Thoracic aorta (tissue), 2 donors: ENCODE measurements at places on chromosomes 13 and 19. TPM values are rescaled to one million over a fixed set of nuclear protein-coding genes. Genes with fewer than 3 reads are reported as not detected.

EPSTI1 gene
- total RNA-seq: 7.9 TPM

CRX gene
- total RNA-seq: not detected

- DNase-seq: no peak
Observed at GRCh38 chr13:113625965-113626721, 31.9 kb downstream of the ATP4B start.

GPR12 gene
- not detected for total RNA-seq

SH2D3A gene
- total RNA-seq: 7.1 TPM

- DNase-seq: no peak
Observed at GRCh38 chr19:37303591-37304171, 67.2 kb upstream of the ZNF527 start.

DNA sequence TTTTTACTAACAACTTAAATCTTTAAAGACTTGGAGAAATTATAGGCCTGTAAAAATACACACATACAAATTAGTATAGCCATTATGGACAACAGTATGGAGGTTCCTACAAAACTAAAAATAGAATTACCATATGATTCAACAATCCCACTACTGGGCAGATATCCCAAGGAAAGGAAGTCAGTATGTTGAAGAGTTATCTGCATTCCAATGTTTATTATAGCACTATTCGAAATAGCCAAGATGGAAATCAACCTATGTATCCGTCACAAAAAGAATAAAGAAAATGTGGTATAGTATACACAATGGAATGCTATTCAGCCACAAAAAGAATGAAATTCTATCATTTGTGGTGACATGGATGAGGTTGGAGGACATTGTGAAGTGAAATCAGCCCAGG is 37.2 kb downstream of the SLITRK1 start:
- no peak for DNase-seq

DNA sequence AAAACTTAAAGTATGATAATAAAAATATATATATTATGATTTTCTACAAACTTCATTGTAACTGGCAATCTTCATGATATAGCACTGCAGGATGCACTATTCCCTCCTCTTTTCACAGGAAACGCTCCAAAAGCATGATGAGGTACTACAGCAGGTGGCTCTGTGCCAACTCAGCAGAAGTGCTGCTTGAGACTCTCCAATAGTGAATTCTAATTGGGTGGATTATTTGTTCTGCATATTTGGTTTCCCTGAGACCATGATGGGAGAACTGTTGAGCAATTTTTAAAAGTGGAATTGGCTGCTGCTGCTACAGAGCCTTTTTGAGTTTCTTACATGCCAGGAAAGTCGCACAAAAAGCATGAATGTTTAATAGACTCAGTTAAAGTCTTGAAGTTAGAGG is 1782.4 kb upstream of the PCDH20 start:
- DNase-seq: no peak

- no peak for DNase-seq
Observed at GRCh38 chr13:22903925-22904324, 276.9 kb upstream of the SGCG start.
